Esophagus mucosa (tissue), 1 donor: ENCODE measurements at places on chromosomes 3 and 15. TPM values are rescaled to one million over a fixed set of nuclear protein-coding genes. Genes with fewer than 3 reads are reported as not detected.

DNA sequence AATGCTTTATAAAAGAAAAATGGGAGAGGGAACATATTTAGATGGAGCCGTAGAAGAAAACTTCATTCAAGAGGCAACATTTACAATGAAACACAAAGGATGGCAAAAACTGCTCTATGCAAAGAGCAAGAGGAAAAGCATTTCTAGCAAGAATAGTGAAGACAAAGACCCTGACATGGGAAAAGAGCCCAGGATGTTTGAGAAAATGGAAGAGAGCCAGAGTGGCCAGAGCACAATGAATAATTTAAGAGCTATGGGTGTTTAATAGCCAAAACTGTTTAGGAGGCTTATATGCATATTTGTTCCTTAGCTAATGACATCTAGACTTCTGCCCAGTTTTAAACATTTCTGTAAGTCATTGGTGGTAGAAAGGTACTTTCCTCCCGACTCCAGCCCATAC is 25.4 kb upstream of the SEMA6D start:
- no peak for ATAC-seq

- ATAC-seq = peak; percentile 67
Measured at GRCh38 chr15:39908186-39908585, 11.9 kb downstream of the GPR176 start.

GRCh38 chr3:148068466-148068865 is 629.2 kb upstream of the AGTR1 start:
- ATAC-seq = no peak

DNA sequence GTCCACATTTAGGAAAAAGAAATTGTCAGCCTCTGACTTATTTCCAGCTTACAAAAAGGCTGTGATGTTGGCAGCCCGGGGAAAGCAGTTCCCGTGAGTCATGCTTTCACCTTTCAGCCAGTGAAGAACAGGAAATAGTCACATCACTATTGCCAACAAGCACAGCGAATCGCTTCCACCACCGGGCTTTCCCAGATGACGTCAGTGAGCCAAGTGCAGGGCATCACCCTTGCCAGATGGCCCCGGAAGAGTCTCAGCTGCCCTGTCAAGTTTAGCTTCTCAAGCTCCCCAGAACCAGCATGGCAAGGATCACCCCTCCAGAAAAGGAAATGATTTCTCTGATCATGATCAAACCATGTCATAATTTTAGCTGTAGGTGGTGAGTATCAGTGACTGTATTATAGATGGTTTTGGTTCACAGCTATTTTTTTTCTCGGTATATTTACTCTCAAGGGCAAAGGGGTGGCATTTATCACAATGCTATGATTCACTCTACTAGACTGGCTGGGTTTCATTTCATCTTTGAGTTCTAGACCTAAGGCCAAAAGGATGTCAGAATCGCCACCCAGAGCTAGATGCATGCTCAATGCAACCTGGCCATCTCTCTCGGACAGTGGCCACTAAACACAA is 32.9 kb downstream of the B3GNT5 start:
- peak; percentile 96 for ATAC-seq

DNA sequence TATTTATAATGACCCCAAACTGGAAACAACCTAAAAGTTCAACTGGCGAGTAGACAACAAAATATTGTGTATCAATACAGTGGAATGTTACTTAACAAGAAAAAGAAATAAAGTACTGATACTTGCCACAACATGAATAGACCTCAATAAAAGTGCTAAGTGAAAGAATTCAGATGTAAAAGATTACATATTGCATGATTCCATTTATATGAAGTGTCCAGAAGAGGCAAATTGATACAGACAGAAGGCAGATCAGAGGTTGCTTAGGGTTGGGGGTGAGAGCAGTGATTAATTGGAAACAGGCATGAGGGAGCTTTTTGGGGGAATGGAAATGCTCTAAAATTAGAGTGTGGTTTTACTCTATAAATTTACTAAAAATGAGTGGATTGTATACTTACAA is 183.3 kb downstream of the SATB1 start:
- ATAC-seq = no peak

GRCh38 chr15:91956026-91956723 is 102.7 kb downstream of the SLCO3A1 start:
- ATAC-seq = no peak

DNA sequence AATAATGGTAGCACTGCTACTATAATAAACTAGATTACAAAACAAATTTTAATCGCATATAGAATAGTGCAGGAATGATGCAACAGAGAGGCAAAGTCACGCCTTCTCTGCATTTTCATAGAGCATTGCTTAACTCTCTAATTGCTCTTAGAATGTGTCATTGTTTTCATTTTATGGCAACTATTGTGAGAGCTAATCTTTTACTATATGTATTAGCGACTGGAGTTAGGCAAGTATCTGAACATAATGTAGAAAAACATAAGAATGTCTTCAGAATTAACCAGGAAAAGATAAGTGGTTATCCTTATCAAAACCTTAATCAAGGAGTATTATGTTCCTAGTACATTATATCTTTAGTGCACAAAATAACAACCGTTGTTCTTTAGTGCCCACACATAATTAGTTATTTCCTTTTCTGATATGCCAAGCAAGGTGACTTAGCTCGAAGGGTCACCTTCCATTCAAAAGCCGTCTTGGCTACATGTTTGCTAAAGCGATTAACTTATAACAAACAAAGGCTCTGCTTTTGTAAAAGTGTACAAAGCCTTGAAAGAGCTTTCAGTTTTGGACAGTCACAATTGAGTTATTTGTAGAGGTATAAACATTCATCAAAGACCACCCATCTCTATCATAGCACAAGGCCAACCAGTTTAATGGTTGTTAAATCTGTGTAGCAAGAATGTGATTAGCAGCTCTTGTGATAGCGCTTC is 1328.9 kb downstream of the ROBO2 start:
- peak; percentile 90 for ATAC-seq

GRCh38 chr15:83100097-83100646 is 7.3 kb upstream of the TM6SF1 start:
- ATAC-seq = no peak

GRCh38 chr3:175521406-175521805 is 662.3 kb downstream of the NAALADL2 start:
- ATAC-seq = no peak

- ATAC-seq = peak; percentile 57
Measured at GRCh38 chr3:42515976-42516375, 13.5 kb downstream of the VIPR1 start.

- no peak for ATAC-seq
Measured at GRCh38 chr3:111249421-111249820, 177.8 kb downstream of the NECTIN3 start.

GRCh38 chr3:9780458-9780812 is 10.7 kb upstream of the CAMK1 start:
- ATAC-seq = no peak

DNA sequence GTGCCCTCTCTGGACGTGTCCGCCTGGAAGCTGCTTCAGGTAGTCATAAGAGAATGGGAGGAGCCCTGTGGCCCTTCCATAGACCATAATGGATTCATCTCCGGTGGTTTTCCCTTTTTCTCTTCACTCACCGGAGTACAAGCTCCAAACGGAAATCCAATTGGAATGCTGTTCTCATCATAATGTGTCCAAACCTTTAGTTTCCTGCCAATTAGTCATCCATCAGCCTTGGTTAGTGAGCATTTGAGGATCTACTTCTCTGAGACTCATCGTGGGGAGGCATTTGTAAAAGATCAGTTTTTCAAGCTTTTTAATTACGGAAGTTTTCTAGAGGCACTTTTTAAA is 34.9 kb downstream of the ABHD2 start:
- no peak for ATAC-seq

- peak; percentile 17 for ATAC-seq
Measured at GRCh38 chr3:126512916-126513650, 4.5 kb downstream of the UROC1 start.

DNA sequence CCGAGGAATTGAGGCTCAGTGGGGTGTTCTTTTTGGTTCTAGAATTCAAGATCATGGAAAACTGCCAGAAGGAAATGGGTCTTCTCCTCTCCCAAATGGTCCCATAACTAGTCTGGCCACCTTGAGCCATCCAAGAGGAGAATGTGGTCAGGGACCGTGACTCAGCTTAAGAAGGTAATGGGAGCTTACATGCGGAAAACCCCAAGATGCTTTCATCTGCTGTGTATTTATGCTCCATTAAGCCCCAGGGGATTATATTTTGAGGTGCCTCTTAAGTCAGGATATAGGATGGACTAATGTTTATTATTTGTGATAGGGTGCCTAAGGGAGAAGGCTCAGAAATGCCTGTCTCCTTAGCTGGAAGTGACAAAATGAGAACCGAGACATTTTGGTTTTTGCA is 39.2 kb upstream of the DLG1 start:
- ATAC-seq = peak; percentile 65

- no peak for ATAC-seq
Measured at GRCh38 chr3:130462089-130462488, 54.9 kb upstream of the COL6A6 start.

DNA sequence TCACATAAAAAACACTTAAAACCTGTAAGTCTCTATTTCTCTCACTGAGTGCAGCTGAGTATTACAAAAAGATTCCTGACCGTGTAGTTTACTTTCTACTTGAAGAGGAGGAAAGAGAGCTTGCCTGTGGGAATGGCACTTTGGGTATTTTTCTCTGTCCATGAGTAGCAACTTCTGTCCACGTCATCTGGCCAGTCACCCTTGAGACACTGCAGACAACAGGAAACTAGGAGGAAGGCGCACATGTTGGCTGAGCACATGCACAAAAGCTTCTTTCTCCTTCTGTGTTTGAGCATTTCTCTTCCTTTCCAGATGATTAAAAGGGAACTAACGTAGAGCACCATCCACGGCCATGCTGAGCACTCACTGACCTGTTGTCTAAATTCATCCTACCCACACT is 19.7 kb downstream of the STARD5 start:
- peak; percentile 39 for ATAC-seq

GRCh38 chr15:69595009-69595791 is 142.6 kb downstream of the RPLP1 start:
- ATAC-seq = no peak

DNA sequence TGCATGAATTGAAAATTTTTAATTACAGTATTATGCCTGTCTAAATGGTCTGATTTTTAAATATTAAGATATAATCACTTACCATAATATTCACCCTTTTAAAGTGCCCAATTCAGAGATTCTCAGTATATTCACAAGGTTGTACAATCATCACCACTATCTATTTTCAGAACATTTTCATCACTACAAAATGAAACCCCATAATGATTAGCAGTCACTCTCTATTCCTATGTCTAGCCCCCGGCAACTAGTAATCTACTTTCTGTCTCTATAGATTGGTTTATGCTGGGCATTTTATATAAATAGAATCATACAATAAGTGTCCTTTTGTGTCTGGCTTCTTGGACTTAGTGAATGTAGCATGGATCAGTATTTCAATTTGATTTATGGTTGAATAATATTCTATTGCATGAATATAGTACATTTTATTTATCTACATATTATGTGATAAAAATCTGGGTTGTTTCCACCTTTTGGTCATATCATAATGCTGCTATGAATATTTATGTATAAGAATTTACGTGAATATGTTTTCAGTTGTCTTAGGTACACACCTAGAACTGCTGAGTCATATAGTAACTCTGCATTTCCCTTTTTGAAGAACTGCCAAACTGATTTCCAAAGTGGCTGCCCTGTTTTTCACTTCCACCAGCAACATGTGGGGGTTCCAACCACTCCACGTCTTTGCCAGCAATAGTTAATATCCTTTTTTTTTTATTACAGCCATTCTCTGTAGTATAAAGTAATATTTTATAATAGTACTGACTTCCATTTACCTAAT is 485.7 kb upstream of the ZNF385D start:
- no peak for ATAC-seq

DNA sequence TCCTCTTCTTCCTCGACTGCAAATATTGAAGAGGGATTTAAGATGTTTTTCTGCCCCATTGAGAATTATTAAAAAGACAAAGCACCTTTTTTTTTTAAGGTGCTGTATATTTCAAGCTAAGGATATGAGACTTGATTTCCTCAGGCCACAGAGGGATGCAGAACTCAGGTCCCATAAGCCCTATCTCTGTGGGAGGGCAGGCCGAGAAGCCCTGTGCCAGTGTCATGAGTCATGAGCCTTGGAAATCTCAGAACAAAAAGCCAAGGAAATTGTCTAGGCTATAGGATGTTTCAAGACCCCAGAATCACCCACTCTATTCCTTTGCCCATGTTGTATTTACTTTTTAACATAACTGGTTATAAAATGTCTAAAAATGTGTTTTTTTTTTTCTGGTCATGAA is 7.3 kb downstream of the ESYT3 start:
- ATAC-seq = no peak

DNA sequence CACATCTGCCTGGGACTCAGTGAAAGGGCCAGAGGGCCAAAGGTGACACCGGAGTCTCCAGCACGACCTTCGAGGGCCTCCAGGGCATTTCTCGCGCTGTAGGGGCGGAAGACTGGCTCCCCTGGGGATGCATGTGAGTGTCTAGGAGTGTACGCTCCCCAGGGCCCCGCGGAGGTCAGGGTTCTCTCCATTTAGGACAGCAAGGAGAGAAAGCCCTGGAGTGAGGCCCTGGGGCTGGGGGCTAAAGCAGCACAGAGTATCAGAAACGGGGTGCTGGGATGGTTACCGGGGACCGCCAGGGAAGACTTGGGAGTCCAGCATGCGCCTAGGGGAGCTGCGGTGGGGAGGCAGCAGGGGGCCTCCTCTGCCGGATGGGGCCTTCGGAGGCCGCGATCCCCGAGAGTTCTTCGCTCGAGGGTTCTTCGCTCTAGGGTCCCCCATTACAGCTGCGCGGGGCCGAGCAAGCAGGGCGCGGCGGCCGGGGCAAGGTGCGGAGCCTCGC is 595 bp upstream of the APBA2 start:
- no peak for ATAC-seq

DNA sequence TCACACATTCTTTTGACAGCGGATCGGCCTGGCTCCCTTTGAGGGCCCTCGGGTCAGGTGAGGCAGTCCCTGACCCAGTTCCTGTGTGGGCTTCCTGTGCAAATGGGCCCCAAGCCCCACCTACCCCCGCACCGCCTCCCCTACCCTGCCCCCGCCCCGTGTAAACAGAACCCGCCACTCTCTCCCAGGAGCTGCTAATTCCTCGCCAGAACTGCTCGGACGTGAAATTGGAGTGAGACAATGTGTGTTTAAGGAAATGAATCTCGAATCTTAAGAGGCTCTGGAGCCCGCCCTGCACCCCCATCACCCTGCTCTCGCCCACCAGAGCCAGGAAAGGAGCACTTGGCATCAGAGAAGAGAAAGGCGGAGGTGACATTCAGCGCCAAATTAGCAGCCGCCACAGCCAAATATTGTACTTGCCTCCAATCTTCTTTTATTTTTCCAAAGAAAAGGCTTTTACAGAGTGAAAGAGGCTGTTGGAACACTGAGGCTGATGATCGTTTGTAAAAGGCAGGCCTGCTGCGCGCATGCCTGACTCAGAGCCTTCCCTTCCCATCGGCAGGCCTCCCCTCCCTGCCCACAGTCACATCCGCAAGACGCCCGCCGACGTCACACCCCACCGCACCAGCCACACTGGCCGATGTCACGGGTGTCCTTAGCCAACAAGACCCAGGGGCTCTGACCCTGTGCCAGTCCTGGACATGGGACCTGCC is 53.1 kb downstream of the CACNA2D2 start:
- peak; percentile 30 for ATAC-seq

- no peak for ATAC-seq
Measured at GRCh38 chr3:159008401-159008800, 206.5 kb downstream of the MFSD1 start.

The ARPIN gene
- 17.5 TPM for total RNA-seq

The EIF5A2 gene
- total RNA-seq = 2.4 TPM

The RETNLB gene
- not detected for total RNA-seq

The SUCNR1 gene
- not detected for total RNA-seq

The SERPINI2 gene
- total RNA-seq = not detected

The TTC21A gene
- total RNA-seq = 2.3 TPM

The KIF23 gene
- total RNA-seq = 16.0 TPM

The NEIL1 gene
- total RNA-seq = 4.7 TPM

The SCN11A gene
- total RNA-seq = 0.04 TPM

The RASL12 gene
- 1.5 TPM for total RNA-seq

The ILDR1 gene
- total RNA-seq = 6.3 TPM

The STXBP5L gene
- total RNA-seq = not detected

The PPCDC gene
- total RNA-seq = 13.6 TPM
